Stimulated activated effector memory CD8-positive, alpha-beta T cell treated with anti-CD3 and anti-CD28 coated beads, Interleukin-12 subunit alpha, Interleukin-12 subunit beta, amount 100 ng/mL, for 72 hours (primary cell): ENCODE measurements at places on chromosomes 2 and 18.
A peak's percentile ranks its signal among the peaks of the same experiment; 100 is the strongest.

DNA sequence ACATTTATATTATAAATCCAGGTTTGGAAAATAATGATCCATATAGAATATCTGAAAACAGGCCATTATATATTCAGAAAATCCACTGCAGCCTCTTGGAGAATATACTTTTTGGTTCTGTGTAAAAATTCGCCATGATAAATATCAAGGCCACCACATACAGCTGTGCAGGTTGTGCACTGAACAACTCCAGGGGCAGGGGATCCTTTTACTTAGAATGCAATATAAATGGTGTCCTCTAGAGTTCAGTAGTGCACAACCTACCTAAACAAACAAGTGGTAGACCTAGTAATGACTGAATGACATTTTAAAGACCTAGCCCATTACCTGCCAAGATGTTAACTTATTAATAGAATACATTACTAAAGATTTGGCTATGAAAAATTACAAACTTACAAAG, 22.4 kb downstream of the MOGAT1 start:
- no peak for DNase-seq

DNA sequence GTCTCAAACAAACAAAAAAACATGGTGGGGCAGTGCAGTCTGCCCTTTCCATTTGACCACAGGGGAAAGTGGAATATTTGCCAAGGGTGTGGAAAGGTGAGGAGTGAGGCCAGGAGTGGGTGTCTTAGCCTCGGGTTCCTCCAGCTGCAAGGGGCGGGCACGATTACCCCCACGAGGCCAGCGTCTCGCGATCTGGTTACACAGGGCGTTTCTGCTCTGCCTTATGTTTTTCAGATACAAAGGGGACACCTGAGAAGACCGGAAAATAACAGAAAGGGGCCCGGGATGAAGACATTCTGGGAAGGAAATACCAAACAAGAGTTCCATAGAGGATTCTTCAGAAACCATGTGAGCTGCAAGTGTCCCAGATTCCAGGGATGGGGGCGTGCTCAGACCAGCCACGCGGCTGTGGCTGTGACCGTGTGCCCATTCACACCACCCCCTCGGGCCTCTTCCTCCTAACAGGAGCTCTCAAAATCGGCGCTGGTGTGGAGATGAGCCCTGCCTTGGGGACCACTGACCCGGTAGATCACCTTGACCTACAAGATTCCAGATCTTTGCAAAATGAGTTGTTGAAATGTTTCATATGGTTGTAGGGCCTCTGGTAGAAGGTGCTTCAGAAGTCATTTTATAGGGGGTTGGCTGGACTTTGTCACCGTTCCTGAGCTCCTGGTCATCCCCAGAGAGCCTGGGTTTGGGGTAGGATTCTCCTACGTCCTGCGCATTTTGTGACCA, 34.2 kb downstream of the FAM178B start:
- no peak for DNase-seq

GRCh38 chr2:106701203-106702022, 184.6 kb downstream of the ST6GAL2 start:
- no peak for DNase-seq

- DNase-seq = no peak
These were observed 412 bp downstream of the OSBPL1A start for GRCh38 chr18:24397131-24397693.

DNA sequence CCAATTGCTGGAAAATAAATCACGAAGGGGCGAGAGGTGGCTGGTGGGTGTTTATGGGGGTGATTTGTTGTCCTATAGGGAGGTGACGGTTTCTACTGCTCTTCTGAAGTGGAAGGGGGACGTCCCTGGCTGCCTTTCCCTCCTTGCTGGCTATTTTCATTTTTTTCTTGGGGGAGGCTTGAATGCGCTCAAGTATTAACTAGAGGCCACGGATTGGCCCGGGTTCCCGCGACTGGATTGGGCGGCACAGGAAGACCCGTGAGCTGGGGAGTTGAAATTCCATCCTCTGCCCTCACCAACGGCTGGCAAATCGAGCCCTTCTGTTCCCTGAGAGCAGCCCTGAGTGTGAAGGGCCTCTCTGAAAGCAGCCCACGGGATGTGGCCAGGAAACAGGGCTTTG, 176.5 kb upstream of the SPRED2 start:
- no peak for DNase-seq

DNA sequence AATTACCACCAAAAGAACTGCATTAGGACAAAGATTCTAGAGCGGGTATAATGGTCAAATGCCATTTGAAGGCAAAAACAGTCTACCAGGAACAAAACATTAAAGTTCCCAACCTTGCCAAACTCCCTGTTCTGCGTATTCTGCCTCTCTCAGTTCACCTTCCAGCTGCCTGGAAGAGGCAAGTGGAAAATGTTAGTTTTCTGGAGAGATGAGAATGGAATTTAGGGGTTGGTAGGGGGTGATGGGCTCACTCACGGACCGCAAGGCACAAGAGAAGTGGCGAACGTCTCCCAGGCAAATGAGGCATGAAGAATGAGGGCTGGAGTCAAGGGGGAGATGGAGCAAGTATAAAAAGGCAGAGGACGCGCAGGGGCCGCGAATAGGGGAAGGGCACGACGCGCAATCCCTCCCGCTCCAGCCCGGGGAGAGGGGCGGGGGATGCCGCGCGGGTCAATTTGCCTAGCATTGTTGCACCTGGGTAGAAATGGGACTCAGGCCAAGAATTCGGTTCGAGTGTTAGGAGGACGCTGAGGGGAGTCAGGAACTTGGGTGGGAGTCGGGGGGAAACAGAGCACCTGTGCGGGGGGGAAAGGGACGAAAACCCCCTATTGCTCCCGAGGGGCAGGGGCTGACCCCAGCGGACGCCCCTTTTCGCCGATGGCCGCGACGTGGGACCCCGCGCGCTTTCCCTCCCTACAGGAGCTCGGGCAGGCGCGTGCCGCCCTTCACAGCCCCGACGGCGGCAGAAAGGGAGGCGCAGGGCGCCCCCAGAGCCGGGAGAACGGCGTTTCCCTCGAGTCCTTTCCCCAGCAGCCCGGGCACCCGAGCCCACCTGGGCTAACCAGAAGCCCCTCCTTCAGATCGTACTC, 573 bp downstream of the PAIP2B start:
- DNase-seq = no peak

GRCh38 chr2:3129867-3130266, 247.8 kb downstream of the EIPR1 start:
- DNase-seq = no peak

DNA sequence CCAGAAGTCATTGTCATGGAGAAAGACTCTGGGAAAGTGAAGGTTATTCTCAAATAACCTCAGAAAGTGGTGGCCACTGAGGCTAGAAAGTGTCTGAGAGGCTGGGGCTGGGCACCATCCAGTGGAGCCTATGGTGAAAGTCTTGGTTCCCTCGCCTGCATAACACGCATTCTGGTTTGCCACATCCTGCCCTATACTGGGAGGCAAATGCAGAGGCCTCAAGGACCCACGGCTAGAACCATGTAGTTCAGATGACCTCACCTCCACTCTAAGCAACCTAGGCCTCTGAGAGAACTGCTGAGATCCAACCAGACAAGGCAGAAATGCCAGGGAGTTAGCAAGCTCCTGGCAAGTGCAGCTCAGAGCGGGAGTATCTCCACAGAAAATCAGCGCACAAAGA, 5.1 kb downstream of the ITGB6 start:
- no peak for DNase-seq

- no peak for DNase-seq
These were observed 331.2 kb upstream of the MYT1L start for GRCh38 chr2:2662037-2662846.

GRCh38 chr2:228503731-228504130, 322.2 kb upstream of the SPHKAP start:
- no peak for DNase-seq

DNA sequence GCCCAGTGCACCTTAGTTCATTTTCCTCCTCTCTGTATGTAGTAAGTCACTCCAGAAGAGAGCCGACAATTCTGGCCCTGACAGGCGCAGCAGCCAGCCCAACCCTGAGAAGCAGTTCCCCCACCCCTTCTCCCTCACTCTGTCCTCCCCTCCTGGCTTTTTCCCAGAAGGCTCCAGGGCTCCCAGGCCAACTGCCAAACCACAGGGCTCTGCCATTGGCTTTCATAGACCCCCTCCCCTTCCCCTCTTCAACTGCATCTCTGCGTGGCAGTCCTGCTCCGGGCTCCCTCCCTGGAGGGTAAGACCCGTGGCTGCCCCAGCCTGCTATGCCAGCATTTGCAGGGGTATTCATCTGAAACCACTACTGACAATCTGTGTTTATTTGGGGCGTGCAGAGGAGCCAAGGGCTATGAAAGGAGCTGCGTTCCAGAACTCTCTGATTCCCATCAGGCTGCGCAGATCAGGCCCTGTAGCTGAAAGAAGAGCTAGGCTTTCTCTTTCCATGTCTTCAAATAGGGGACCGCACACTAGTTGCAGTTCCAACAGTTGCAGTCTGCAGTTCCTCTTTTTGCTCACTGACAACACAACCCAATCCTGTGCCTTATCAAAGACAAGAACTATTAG, 388.6 kb upstream of the TNP1 start:
- no peak for DNase-seq

GRCh38 chr2:240391111-240392051, 44.1 kb upstream of the GPC1 start:
- no peak for DNase-seq

GRCh38 chr2:126858436-126858835, 40.3 kb upstream of the TEX51 start:
- DNase-seq = peak; percentile 13

- DNase-seq = no peak
These were observed 589.2 kb upstream of the SALL3 start for GRCh38 chr18:78390348-78390951.

- DNase-seq = peak; percentile 80
These were observed 25.1 kb upstream of the TMEM182 start for GRCh38 chr2:102736410-102737409.

- DNase-seq = no peak
These were observed 16.2 kb downstream of the ARHGAP25 start for GRCh38 chr2:68750592-68751396.

DNA sequence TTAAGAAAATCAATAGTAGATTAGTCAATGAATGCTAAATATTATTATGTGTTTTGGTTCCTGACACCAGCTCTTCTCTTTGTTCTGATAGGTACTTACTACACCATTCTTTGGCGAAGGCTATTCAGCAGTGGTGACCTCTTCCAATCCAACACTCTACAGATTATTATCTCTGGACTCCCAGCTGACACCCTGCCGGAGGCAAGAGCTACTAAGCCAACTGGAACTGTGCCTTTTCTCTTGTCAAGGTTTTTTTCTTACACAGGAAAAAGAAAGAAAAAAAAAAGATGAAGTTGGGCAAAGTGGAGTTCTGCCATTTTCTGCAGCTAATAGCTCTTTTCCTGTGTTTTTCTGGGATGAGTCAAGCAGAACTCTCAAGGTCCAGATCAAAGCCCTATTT, 11.7 kb downstream of the CDH7 start:
- DNase-seq = no peak

DNA sequence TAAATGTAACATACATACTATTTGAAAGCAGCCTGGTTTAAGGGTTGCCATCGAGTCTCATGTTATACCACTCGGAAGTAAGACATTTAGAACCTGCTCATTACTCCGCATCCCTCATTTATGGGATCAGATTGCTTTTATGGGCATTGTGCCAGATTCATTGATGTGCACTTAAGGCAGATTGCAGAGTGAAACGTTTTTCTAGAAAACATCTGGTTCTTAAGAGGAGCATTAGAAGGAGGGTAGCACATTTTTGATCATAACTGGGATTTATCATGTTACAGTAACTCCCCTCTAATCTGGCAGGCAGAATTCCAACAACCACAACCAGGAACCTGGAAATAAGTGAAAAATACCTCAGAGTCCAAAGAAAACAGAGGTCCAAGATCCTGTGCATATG, 74.2 kb upstream of the GALNT3 start:
- DNase-seq = no peak

GRCh38 chr2:120541553-120541932, 194.1 kb upstream of the GLI2 start:
- DNase-seq = no peak

- DNase-seq = no peak
These were observed 15.0 kb downstream of the UBXN4 start for GRCh38 chr2:135756692-135757091.

GRCh38 chr18:4412286-4412685, 42.8 kb downstream of the DLGAP1 start:
- DNase-seq = no peak

DNA sequence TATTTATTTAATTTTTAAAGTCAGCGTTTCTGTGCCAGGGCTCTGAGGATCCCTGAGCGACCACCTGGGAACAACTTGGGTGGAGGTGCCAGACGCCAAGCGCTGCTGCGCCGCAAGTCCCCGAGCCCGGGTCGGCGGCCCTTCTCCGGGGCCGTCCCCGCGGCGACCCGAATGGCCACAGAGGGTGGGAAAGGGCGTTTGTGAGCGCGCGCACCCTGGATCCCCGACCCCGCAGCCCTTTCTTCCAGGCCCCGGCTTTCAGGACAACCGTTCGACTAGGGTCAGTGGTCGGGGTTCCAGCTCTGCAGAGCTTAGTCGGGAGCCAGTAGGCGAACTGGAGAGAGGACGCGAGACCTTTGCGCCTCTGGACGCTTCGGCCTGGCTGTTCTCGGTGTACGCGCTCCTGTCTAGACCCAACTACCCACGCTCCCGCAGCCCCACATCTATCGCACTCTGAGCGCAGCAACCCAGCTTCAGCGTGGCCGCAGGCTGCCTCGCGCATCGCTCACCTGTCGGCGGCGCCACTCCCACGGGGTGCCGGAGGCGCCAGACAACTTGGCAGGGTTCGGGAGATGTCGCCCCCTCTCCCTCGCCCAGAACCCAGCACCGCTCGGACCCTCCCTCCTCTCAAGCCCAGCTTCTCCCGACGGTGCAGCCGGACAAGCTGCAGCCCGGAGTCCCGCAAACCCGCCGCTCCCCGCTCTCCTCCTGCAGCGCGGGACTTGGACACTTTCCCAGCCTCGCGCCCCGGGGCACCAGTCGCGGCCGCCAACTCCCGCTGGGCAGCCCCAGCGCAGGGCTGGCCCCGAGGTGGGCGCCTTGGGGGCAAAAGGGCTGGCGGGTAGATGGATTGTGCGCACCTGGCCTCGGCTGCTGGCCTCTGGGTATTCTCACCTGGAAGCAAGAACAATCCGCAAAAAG, 758 bp downstream of the LYPD1 start:
- DNase-seq = no peak

DNA sequence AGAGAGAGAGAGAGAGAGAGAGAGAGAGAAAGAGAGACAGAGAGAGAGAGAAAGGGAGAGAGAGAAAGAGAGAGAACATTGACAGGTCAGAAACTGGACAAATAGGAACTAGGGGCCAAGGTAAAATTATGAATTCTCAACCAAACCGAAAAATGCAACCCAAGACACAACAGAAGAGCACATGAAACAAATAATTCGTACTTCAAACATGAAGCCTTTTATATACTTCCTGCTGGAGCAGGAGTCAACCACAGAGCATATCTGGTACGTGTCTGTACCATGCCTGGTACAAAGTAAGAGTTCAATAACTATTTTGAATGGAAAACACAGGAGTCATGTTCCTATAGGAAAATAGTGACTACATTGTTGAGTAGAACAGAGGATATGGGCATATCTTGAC, 6.5 kb upstream of the VPS54 start:
- DNase-seq = no peak

- DNase-seq = no peak
These were observed 80.9 kb downstream of the SMC6 start for GRCh38 chr2:17672583-17673317.

GRCh38 chr2:179340678-179341077, 76.0 kb upstream of the SESTD1 start:
- DNase-seq = no peak

GRCh38 chr2:5798084-5798483, 105.9 kb downstream of the SOX11 start:
- DNase-seq = no peak

GRCh38 chr2:105325389-105325963, 4.1 kb downstream of the TGFBRAP1 start:
- DNase-seq = no peak

- no peak for DNase-seq
These were observed 580.1 kb upstream of the ID2 start for GRCh38 chr2:8101614-8102277.
